CD4-positive, alpha-beta T cell treated with Interleukin-15 for 1 hour (primary cell): ENCODE measurements at places on chromosomes 5 and 9.

GRCh38 chr9:34346873-34347799 lies 17.8 kb downstream of the NUDT2 start:
- DNase-seq = no peak

- DNase-seq = no peak
Observed at GRCh38 chr5:1292846-1293415, 1.9 kb downstream of the TERT start.

GRCh38 chr5:74293182-74293581 lies 347.3 kb downstream of the ENC1 start:
- DNase-seq = no peak

DNA sequence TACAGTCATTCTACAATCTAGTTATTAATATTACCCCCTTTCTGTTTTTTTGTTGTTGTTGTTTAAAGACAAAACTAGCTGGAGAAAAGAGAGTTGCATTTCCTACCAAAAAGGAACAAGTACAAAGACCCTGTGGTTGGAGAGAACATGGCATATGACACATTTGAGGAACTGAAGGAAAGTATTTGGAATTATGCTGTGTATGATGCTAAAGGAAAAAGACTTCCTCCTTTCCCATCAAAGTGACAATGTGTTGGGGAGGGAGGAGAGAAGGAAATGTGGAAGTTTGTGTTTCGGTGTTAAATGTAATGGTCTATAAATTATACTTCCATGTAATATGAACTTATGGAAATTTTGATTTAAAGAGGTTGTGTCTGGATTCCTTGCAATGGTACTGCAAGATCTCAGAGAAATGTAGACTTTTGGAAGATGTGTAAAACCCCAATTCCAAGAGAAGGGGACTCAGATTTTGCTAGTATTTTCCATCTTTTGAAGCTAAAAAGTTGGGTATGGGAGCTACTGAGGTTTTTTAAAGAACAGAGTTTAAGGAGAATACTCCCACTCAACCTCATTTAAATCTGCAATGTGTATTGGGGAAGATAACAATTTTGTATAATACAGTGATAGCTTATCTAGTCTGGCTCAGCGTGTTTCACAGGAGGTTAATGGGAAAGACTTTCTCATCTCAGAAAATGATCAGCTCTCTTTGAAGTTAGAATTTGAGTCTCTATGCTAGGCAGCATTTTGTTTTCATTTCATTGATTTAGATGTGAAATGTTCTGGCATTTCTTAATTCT lies 15.4 kb upstream of the TNFSF8 start:
- DNase-seq = no peak

- DNase-seq = no peak
Observed at GRCh38 chr9:136185596-136186366, 19.1 kb downstream of the LHX3 start.

DNA sequence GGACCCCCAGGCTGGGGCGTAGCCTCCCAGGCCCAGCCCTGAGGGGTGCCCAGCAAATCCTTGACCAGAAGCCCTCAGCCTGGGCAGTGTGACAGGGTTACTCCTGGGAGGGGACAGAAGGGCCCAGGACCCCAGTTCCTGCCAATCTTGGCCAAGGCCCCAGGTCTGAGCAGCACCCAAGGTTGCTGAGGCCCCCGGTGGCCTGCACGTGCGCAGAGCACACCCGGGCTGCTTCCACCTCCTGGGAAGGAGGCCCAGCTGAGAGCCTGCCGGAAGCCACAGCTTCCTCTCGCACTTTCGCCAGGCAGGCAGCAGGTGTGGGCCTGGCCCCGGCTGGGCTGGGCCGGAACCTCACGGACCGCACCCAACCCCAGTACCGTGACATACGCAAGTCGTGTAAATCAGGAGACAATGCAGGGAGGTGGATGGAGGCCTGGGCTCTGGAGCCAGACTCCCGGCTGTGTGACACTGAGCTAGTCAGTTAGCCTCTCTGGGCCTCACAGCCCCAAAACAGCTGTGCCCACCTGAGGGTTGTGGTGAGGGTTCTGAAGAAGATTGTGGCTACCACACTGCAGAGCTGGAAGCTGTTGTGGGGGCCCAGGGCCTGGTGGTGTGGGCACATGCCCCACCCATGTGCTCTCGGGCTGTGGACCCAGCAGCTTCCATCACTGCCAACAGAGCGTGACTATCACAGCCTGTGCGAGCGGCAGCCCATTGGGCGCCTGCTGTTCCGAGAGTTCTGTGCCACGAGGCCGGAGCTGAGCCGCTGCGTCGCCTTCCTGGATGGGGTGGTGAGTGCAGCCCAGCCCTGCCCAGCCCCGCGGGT lies 5.1 kb downstream of the GRK6 start:
- peak; percentile 88 for DNase-seq

- DNase-seq = no peak
Observed at GRCh38 chr9:98801969-98802371, 5.5 kb upstream of the GALNT12 start.

- no peak for DNase-seq
Observed at GRCh38 chr5:137195483-137195882, 303.6 kb downstream of the SPOCK1 start.
